ENCODE measurements at places on chromosomes 3 and 15.

DNA sequence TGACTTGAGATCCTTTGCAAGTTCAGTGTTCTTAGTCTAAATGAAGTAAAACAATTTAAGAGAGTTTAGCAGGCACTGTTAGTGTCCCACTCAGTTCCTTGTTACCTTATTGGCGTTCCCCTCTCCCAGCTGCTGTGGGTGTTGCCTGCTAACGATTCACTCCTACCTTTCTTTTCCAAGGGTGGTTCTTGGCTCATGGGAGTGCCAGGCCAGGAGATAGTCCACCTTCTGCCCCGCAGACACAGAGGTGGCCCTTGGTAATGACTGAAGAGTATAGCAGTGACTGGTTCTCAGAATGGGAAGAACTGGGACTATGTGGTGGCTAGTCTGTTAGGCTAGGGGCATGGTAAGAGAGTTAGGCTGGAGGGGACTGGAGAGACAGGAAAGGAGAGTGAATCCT lies 240.4 kb downstream of the EDEM1 start:
- no peak for DNase-seq

DNA sequence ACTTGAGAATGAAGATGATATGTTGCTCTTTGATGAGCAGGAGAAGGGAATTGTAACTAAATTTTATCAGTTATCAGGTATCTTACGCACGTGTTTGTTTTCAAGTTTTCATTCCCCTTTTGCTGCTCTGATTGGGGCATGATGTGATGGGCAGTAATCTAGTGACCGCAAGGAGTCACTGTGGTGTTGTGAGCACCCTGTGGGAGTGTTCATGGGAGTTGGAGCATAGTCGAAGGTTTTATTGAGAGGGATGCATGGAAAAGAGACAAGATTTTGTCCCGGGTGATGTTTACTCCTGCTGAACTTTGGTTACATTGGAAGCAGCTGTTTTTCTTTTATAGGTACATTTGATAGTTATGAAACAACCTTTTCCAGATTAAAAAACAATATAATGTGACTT lies 2.1 kb downstream of the FAN1 start:
- DNase-seq, result no peak

DNA sequence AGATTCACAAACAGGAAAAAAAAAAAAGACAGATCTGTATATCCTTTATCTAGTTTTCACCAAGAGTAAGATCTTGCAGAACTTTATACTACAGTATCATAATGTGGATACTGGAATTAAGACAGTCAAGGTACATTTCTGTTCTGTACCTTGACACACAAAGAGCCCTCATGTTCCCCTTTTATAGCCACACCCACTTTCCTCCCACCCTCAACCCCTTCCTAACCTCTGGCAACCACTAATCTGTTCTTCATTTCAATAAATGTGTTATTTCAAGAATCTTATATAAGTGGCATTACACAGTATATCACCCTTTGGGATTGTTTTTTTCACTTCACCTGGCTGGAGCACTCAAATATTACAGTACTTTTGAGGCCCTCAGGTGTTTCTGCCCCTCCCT lies 3.6 kb upstream of the RAB6B start:
- DNase-seq, result no peak

DNA sequence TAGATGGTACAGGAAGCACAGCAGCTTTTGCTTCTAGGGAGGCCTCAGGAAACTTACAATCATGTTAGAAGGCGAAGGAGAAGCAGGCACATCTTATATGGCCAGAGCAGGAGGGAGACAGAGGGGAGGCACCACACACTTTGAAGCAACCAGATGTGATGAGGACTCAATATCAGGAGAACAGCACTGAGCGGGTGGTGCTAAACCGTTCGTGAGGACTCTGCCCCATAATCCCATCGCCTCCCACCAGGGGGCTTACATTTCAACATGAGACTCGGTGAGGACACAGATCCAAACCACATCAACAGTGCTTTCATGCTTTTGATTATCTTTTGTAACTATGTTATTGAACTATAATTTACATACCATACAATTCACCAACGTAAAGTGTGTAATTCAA lies 7.6 kb upstream of the TMEM44 start:
- no peak for DNase-seq

DNA sequence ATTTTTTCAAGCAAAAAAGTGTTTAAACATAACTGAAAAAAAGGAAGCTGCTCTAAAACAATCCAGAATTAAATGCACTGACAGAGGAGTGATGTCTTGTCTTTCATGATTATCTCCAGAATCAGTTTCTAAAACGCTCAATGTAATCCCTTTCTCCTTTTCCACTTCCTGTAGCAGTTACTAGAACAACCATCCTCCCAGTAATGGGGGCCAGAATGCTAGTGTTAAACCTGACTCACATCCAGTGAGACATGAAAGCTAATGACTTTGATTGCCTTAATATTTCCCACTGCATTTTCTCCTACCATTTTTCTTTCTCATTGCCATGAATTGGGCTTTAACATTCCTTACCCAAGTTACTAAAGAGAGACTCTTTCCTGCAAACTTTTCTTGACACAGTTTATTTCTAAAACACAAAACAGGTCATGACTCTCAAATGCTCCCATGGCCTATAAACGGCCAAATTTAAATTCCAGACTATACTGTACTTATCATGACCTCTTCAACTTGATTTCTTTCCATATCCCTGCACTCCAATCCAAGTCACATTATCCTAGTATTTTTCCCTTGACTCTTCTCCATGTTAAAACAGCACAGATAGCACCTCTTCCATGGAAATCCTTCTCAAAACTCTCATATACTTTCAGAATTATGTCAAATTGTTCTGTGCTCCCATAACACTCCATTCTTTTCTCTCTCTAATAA lies 341.4 kb downstream of the NAALADL2 start:
- no peak for DNase-seq

DNA sequence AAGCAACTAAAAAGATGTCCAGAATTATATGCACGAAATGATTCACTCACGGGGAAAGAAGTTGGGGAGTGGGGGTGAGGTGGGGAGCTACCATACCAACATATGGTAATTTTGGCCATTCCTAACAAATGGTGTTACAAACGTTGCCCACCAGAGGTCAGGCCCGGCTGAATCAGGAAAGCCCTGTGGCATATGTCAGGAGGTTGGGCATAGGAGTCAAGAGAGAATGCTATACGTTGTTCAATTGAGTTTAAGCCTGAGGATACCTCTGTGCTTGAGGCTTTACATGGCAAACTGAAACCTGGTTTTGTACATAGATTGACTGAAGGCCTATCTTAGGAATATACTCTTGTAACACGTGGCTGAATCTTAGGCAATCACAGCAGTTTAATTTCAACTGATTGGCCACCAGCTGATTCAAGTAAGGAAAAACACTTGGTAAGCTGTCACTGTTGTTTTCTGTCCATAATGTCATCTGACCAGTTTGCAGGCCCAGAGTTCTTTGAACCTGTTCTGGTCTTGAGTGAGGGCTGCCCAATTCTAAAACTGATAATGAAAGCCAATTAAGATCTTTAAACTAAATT lies 23.4 kb upstream of the SLC2A2 start:
- peak; percentile 29 for DNase-seq

DNA sequence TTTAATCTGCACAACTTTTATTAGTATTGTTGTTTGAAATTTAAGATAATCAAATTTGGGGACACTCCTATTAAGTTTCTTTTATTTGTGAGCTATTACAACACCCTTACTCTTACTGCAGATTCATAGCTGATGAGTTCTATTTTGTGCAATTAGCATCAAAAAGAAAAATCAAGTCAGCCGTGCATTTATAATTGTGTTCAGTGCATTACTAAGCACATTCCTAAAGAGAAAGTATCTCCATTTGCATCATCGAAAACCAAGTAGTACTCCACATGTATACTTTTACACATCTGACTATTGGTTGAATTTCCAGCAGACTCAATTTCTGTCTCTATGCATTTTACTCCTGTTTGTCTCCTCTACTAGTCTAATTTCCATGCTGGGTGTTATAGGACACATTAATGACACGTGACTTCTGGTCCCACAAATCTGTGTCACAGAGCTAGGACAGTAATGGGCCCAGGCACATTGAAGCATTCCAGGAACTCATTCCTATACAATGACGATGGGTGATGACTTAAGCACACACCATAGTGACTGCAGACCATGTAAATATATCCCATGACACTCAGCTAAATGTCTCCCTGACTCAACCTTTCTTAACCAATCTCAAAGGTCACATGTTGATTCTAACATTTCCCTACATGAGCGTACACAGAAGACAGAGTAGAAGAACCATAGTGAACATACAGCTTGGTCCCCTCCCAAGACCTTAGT lies 477.5 kb downstream of the LPP start:
- DNase-seq, result no peak
